ENCODE measurements at places on chromosomes 1 and 21.

DNA sequence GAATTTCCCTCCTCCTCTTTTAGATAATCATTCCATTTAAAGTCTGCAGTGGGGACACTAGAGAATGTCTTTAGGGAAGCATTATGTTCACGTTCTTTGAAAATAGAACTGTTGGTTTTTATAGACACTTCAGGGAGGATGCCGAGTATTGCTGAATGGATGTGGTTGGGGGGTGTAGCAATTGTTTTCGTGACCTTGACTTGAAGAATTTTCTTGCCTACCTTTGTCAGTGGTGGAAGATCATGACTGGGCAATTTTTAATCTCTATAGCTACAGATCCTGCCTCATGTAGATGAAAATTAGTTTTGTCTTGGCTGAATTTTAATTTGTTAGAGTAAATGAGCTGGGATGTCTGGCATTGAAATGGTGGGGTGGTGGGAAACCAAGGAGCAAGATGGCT is 3.8 kb downstream of the SMG7 start:
- DNase-seq, result no peak

- no peak for DNase-seq
Measured at GRCh38 chr1:118859999-118860398, 128.1 kb downstream of the TBX15 start.

GRCh38 chr1:154418062-154418921 is 13.1 kb downstream of the IL6R start:
- no peak for DNase-seq

- no peak for DNase-seq
Measured at GRCh38 chr1:63668298-63668697, 75.1 kb downstream of the PGM1 start.

GRCh38 chr1:70979881-70980280 is 67.7 kb downstream of the PTGER3 start:
- no peak for DNase-seq

DNA sequence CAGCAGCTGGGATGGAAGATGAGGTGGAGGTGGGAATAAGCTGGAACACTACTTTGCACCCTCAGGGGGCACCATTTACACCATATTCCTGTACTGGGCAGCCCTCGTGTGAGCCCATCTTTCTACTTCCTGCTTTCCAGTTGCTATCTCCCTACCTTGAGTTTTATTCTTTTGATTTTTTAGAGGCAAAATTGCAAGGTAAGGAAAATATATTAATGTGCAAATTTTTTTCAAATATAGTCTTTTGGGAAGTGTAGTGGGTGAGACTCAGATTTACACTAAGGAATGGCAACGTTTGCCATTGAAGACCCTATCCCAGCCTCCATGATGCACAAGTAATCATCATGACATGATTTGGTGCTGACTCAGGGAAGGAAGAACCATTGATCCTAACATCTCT is 31.1 kb upstream of the DUSP23 start:
- no peak for DNase-seq

GRCh38 chr1:36080801-36081200 is 3.1 kb upstream of the TEKT2 start:
- no peak for DNase-seq

DNA sequence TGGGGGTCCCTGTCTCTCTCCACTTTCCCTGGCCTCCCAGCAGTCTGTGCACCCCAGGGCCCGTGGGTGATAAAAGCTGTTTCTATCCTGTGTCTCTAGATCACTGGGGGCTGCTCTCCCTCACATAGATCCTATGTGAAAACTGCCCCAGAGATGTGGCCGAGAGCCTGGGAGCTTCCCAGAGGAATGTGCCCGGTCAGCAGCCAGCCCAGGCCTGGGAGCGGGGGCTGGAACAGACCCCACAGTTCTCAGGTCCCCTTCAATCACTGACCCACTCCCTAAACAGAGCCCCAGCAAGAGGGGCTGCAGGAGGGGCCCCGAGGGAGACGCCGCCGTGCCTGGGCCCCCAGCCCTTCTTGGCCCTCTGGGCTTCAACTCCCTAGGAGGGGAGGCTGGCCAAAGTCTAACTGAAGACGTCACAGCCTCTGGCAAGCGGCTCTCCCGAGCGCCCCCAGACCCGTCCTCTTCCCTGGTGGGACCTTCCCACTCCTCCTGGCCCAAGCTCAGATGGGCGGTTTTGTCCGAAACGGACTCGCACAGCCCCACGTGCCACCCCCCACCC is 403 bp downstream of the MXRA8 start:
- peak; percentile 20 for DNase-seq

GRCh38 chr1:8389958-8390535 is 72.1 kb downstream of the SLC45A1 start:
- DNase-seq, result no peak

GRCh38 chr1:9894115-9894514 is 16.0 kb downstream of the CTNNBIP1 start:
- DNase-seq, result no peak

GRCh38 chr1:38783640-38784229 is 75.8 kb downstream of the RRAGC start:
- no peak for DNase-seq

DNA sequence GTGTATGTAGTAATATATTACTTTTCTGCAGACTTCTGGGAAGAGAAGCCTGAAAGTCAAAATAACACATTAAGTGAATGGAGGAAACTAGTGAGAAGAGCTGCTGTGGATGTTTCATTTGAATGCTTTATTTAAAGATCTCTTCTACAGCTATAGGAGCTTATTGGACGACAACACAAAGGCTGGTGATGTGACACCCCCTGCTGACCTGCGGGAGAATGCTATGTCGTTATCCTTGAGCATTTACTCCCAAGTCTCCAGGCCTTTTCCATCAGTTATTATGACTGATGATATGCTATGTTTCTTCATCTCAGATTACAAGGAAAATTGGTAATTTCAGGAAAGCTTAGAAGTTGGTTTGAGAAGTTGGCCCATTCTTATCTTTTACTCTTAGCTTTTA is 22.3 kb upstream of the PLA2G4A start:
- no peak for DNase-seq

GRCh38 chr1:197103300-197103699 is 36.2 kb upstream of the F13B start:
- DNase-seq, result no peak

GRCh38 chr1:234531151-234531635 is 52.2 kb upstream of the TARBP1 start:
- DNase-seq, result no peak

- DNase-seq, result no peak
Measured at GRCh38 chr1:238652346-238652968, 733.9 kb upstream of the CHRM3 start.

Data from 8988T (cell line).